ENCODE measurements at places on chromosomes 3 and 15. TPM values are rescaled to one million over a fixed set of nuclear protein-coding genes. Genes with fewer than 3 reads are reported as not detected.

CCDC54 gene
- total RNA-seq: not detected

GRCh38 chr15:43821505-43821904 lies 3.0 kb downstream of the MFAP1 start:
- DNase-seq: no peak

GRCh38 chr3:59212128-59212779 lies 162.4 kb upstream of the CFAP20DC start:
- no peak for DNase-seq

- no peak for DNase-seq
These were observed 1.0 kb downstream of the LEKR1 start for GRCh38 chr3:156826896-156827882.

MESP2 gene
- total RNA-seq: 0.51 TPM

- no peak for DNase-seq
These were observed 97.6 kb downstream of the FRMD4B start for GRCh38 chr3:69288161-69288895.

Measured in Right ventricle myocardium inferior (tissue), 1 donor.